Spinal cord (tissue), 10 donors: ENCODE measurements at places on chromosomes 5 and 9. TPM values are rescaled to one million over a fixed set of nuclear protein-coding genes. Genes with fewer than 3 reads are reported as not detected.

ARID3C gene
- total RNA-seq: 1.1 TPM

TRPM6 gene
- 1.9 TPM for total RNA-seq

ABLIM3 gene
- 40.7 TPM for total RNA-seq

PPP1R26 gene
- total RNA-seq: 19.6 TPM

PHF24 gene
- total RNA-seq: 36.0 TPM

LRRC19 gene
- not detected for total RNA-seq

LOX gene
- 88.1 TPM for total RNA-seq

GRCh38 chr5:1767524-1768282 is 31.9 kb downstream of the MRPL36 start:
- no peak for DNase-seq

- DNase-seq: no peak
Observed at GRCh38 chr9:137919095-137919465, 41.5 kb downstream of the CACNA1B start.

GRCh38 chr5:3218916-3219650 is 376.5 kb upstream of the IRX1 start:
- no peak for DNase-seq

- DNase-seq: no peak
Observed at GRCh38 chr9:25704800-25705199, 26.6 kb upstream of the TUSC1 start.

- DNase-seq: no peak
Observed at GRCh38 chr9:77769246-77769645, 121.1 kb upstream of the GNA14 start.

DNA sequence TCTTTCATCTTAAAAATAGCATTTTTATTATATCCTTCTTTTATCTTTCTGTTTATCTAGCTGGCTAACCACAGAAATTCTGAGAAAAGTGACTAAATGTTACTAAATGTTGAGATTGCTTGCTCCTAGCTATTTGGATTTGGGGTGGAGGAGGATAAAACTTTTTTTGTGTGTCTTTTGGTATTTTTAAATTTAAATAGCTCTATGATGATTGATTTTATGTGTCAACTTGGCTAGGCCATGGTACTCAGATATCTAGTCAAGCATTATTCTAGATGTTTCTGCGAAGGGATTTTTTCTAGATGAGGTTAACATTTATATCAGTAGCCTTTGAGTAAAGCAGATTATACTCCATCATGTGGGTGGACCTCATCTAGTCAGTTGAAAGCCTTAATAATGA is 75.0 kb downstream of the GCNT1 start:
- no peak for DNase-seq

- DNase-seq: no peak
Observed at GRCh38 chr9:89701221-89701798, 96.5 kb downstream of the GADD45G start.

- DNase-seq: no peak
Observed at GRCh38 chr9:119905724-119906123, 536.5 kb upstream of the BRINP1 start.

GRCh38 chr5:88879724-88880123 is 3.3 kb downstream of the MEF2C start:
- DNase-seq: no peak

GRCh38 chr5:5638211-5638610 is 215.7 kb downstream of the ICE1 start:
- DNase-seq: peak; percentile 34

GRCh38 chr5:42555797-42556196 is 132.6 kb downstream of the GHR start:
- DNase-seq: no peak

DNA sequence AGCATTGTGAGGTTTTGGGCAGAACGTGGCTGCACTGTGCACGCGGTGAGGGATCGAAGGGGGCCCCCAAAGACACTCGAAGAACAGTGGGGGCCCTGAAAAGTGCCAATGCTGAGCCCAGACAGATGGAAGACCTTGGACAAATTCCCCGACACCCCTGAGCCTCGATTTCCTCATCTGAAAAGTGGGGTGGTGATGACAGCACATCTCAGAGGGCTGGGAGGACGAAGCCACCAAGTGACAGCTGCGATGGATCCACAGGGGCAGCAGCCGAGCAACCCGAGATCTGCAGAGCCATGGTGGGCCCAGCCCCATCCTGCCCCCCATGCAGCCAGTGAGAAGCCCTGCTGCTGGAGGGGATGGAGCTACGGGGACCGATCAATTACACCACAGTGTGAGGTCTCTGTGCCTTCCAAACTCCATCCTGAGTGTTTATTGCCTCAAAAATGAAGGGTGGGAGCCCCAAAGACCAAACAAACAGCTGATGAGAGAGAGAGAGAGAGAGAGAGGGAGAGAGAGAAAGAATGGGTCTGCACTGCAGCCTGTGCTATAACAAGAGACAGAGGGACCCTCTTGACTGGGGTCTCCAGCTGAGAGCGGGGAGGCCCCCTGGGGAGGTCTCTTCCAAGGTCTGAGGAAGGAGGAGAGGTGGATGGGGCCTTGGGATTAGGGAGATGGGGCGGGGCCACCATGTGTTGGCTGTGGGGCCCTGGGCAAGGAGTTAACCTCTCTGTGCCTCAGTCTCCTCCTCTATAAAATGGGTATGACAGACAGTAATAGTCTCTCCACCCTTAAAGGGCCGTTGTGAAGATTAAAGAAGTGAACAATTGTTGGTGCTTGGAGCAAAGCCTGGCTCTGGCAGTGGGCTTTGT is 134.4 kb upstream of the IER5L start:
- no peak for DNase-seq

- DNase-seq: no peak
Observed at GRCh38 chr9:130327781-130328348, 62.3 kb downstream of the HMCN2 start.

GRCh38 chr5:32851559-32852173 is 140.5 kb downstream of the NPR3 start:
- DNase-seq: no peak

GRCh38 chr5:81782811-81783210 is 31.9 kb upstream of the SSBP2 start:
- DNase-seq: no peak

- DNase-seq: no peak
Observed at GRCh38 chr5:63963926-63964325, 1.7 kb upstream of the HTR1A start.

DNA sequence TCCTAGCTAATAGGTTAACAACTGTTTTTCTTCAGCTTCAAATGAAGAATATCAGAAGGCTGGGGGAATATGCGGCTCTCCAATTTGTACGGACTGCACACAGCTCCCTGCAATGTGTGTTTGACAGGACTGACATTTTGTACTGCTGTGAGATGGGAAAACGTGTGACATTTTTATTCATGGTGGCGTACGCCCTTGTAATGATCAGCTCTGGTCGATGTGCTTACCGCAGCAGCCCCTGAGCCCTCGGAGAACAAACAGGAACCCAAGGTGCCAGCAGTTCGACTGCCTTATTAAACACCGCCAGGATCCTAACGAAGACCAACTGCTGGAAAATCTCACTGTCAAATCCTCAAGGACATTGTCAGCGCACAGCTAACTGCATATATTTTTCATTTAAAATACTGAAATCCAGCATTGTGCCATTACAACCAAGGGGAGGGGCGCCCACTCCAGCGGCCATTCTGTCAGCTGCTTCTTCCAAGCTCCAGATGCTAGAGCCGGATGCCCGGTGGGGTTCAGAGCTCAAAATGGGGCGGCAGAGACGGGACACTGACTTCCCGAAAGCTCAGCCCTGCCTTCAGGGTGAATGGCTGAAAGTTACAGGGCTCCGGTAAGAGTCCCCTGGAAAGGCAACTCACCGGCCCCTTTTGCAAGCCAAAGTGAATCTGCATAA is 66.8 kb downstream of the CRB2 start:
- DNase-seq: no peak

DNA sequence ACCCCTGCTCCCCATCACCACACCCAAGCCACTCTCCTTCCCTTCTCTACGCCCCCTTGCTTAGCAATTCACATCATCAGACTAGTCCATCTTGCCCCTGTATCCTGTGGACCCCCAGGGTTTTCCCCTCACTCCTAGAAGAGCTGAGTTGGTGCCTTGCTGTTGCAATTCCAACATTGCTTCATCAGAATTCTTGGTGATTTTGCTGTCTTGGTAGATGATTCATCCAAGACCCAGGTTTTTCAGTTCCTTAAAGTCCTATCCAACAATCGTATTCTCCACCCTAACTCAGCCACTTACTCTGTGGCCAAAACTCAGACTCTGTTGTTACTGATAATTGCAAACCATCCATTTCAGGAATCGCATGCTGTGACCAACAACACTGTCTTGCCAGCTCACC is 21.4 kb upstream of the CCNJL start:
- no peak for DNase-seq
